MCF 10A (cell line): ENCODE measurements at places on chromosomes 3 and 15. TPM values are rescaled to one million over a fixed set of nuclear protein-coding genes. Genes with fewer than 3 reads are reported as not detected.
A peak's percentile ranks its signal among the peaks of the same experiment; 100 is the strongest.

Gene ZFAND6
- 57.6 and 59.5 TPM in 2 replicates for total RNA-seq

DNA sequence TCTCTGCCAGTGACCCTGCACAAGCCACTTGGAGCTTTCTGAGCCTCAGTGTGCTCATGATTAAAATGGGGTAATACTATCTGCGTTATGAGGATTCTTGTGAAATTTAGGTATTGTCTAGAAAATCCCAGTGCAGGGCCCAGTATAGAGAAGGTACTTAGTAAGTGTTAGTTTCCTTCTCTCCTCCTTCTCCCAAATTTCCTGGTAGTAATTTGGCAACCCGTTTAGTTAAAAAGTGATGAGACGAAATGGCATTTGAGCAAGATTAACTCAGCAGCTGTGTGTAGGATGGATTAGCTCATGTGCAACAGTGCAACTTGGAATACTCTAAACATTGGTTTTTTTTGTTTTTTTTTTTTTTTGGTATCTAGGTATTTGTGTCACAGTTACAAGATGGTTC lies 84.6 kb downstream of the SLCO3A1 start:
- no peaks in the 10 kb centered on the region for H3K36me3 ChIP-seq
- DNase-seq, result no peak
- no peaks in the 10 kb centered on the region for H3K27me3 ChIP-seq
- no peak overlapping the region for H3K27ac ChIP-seq

GRCh38 chr3:147574621-147575020 lies 165.5 kb downstream of the ZIC1 start:
- H3K27ac ChIP-seq, result no peak overlapping the region
- H3K36me3 ChIP-seq, result no peaks in the 10 kb centered on the region
- peaks cover 4% of the 10 kb centered on the region for H3K4me1 ChIP-seq
- no peak for DNase-seq
- peaks cover 25% of the 10 kb centered on the region for H3K27me3 ChIP-seq

GRCh38 chr3:99407257-99407656 lies 231.1 kb upstream of the COL8A1 start:
- H3K27ac ChIP-seq, result no peak overlapping the region
- H3K4me1 ChIP-seq, result no peaks in the 10 kb centered on the region
- H3K27me3 ChIP-seq, result no peaks in the 10 kb centered on the region
- no peak overlapping the region for H3K4me3 ChIP-seq
- H3K36me3 ChIP-seq, result no peaks in the 10 kb centered on the region

Gene NLGN1
- total RNA-seq, result not detected in 2 replicates

GRCh38 chr3:149908424-149908957 lies 62.2 kb downstream of the PFN2 start:
- H3K36me3 ChIP-seq, result peaks cover 31% of the 10 kb centered on the region
- H3K27ac ChIP-seq, result no peak overlapping the region
- H3K27me3 ChIP-seq, result no peaks in the 10 kb centered on the region

- H3K36me3 ChIP-seq, result no peaks in the 10 kb centered on the region
- no peak overlapping the region for H3K4me3 ChIP-seq
- DNase-seq, result no peak
- H3K4me1 ChIP-seq, result peaks cover 7% of the 10 kb centered on the region
- H3K27ac ChIP-seq, result peak overlapping the region; percentile 5
- H3K27me3 ChIP-seq, result no peaks in the 10 kb centered on the region
Measured at GRCh38 chr3:143216709-143217182, 97.2 kb downstream of the CHST2 start.

DNA sequence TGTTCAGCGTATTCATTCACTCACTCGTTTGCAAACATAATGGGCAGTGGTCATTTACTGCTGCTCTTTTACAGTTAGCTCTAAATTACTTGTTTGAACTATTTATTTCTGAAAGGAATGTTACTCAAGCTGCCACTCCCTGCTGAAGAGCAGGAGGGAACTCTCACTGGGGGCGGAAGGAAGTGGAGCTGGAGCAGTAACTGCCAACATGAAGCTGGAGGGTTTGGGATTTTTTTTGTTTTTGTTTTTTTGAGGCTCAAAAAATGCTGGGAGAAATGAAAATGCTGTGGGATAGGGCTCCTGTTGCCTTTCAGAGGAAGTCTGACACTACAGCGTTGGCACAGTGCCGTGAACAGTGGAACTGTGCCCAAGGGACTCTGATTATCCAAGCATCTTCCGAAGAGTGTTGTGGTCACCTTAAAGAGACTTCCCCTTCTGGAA lies 44.1 kb downstream of the SENP2 start:
- peaks cover 47% of the 10 kb centered on the region for H3K36me3 ChIP-seq
- H3K27me3 ChIP-seq, result no peaks in the 10 kb centered on the region
- H3K27ac ChIP-seq, result peak overlapping the region; percentile 95
- peaks cover 8% of the 10 kb centered on the region for H3K4me1 ChIP-seq
- H3K4me3 ChIP-seq, result peak overlapping the region; percentile 57
- DNase-seq, result peak; percentile 72

DNA sequence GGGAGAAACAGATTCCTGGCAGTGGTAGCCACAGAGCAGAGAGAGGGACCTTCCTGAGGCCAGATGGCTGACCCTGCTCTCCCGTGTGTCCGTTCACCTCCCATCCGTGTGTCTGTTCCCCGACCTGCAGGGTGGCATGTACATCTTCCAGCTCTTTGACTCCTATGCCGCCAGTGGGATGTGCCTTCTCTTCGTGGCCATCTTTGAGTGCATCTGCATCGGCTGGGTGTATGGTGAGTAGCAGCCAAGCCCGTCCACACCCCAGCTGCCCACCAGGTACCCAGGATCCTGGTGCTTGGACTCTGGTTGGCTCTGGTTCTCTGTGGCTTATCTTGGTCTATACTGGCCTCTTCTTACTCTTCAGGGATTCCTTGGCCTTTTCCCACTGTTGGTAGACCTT lies 59.5 kb upstream of the SLC6A1 start:
- H3K4me3 ChIP-seq, result no peak overlapping the region
- peak overlapping the region; percentile 86 for H3K27ac ChIP-seq
- no peak for DNase-seq
- H3K27me3 ChIP-seq, result no peaks in the 10 kb centered on the region
- H3K36me3 ChIP-seq, result no peaks in the 10 kb centered on the region
- peaks cover 26% of the 10 kb centered on the region for H3K4me1 ChIP-seq

Gene UQCC5
- 22.6 and 25.9 TPM in 2 replicates for total RNA-seq

DNA sequence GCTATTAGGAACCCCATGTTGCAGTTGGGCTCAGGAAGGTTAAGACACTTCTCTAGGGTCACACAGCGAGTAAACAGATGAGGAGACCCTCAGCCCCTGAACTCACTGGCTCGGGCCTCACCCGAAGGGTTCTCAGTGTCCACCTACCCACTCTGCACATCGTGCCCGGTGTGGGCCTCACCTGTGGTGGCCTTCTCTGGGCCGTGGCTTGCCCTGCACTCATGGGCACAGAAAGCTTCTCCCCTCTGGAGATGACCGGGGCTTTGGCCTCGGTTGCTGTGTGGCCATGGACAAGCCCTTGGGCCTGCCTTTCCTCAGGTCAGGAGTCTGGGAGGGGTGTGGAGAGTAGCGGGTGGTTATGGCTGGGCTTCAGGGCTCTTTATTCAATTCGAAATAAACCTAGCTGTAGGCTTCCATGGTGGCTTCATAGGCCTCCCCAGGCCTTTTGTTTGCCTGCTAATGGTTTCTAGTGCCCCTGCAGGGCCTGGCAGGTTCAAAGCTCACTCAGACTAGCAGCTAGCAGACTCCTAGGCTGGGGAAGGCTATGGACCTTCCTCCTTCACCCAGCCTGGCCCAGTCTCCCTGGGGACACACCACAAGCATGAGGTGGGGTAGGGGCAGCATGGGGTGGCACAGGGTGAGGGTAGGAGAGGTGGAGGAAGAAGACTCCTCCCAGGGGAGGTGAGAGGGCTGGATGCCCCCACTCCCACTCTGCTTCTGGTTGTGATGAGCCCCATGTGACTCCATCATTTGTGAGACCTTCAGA lies 103.1 kb downstream of the LINGO1 start:
- no peaks in the 10 kb centered on the region for H3K4me1 ChIP-seq
- H3K4me3 ChIP-seq, result no peak overlapping the region
- DNase-seq, result no peak
- H3K27me3 ChIP-seq, result no peaks in the 10 kb centered on the region
- no peak overlapping the region for H3K27ac ChIP-seq
- H3K36me3 ChIP-seq, result no peaks in the 10 kb centered on the region
